Frontal cortex (tissue), 4 donors: ENCODE measurements at places on chromosomes 11 and 22.

DNA sequence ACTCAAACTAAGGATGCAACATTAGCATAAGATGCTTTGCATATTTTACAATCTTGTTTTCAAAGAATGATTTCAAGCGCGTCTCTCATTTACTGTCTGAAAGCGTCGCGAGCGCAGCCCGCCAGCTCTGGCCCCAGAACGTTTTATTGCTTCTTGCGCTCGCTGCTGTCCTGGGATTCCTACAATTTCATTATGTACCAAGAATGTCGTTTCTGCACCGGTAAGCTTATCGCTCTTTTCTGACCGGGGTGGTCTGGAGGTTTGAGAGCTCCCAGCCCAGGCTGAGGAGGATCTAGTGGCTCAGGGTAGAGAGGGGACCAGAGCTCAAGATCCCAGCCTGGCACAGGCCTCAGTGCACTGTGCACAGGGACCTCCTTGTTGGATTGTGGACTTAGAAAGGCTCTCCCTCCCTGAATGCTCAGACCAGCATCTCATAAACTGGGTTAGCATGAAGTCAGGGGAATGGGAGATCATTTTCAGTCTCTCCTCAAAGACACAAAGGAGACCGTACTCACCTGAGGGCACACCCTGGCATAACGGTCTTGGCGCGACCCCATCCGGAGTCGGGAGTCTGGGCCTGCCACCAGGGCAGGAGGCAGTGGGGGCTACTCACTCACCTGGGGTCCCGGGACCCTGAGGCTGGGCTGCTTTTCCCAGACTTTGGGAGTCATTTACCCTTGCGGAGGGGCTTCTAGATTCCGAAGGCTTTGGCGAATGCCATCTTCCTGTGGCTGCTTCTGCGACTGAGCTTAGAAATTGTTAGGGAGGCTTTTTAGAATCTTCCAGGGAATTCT, 817.4 kb downstream of the BRD1 start:
- DNase-seq: no peak

DNA sequence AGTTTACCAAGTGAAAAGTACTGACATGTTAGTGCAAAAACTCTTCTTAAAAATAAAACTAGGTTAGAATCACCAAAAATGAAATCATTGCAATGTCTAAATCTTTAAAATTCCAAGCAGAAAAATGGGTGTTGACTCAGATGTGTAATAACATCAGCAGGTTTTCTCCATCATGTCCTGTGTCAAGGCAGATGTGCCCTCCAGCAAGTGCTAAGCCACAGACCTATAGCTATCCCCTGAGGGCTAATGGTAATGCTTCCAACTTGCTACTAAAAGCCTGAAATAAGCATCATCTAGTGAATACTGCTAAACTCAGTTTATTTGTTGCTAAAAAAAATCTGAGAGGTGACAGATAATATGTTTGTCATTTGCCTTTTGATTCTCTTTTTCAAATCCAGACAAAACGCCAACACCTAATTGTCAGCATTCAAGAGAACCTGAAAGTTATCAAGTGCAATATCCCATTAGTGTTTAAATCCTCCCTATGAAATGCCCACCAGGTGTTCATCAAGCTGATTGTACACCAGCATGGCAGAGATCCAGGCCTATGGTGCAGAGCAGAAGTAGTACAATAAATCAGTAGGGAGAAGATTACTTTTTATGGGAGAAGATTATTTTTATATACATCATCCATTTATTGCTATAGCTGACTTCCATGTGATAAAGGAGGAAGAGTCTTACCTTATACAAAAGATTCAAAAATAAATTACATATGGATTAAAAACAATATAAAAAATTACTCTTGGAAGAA, 55.1 kb upstream of the SYT9 start:
- no peak for DNase-seq

DNA sequence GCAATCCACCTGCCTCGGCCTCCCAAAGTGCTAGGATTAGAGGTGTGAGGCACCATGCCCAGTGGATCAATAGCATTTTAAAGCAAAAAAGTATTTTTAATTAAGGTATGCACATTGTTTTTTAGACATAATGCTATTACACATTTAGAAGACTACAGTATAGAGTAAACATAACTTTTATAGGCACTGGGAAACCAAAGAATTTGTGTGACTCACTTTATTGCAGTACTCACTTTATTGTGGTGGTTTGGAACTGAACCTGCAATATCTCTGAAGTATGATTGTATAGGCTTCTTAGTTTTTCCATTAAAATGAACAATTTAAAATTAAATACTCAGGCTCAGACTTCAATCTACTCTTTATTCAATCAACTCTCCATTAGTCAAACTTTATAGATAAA, 17.5 kb upstream of the CD3E start:
- no peak for DNase-seq

GRCh38 chr11:86803136-86804045, 3.0 kb downstream of the PRSS23 start:
- no peak for DNase-seq

DNA sequence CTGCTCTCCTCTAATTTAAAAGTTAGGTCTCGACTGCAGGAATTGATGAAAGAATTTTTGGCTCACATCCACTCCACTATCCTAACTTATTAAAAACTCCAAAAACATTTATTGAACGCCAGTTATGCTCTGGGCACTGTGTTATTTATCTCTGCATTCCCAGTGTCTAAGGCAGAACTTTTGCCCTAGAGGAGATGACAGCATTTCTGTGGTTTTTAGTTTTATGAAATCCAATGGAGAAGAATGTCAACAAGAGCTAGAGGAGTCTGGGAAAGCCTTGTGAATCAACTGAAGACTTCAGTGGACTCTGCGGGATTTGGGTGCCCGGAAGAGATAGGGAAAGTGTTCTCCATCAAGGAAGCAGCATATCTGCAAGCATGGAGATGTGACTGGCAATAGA, 217.0 kb upstream of the PGR start:
- DNase-seq: no peak

DNA sequence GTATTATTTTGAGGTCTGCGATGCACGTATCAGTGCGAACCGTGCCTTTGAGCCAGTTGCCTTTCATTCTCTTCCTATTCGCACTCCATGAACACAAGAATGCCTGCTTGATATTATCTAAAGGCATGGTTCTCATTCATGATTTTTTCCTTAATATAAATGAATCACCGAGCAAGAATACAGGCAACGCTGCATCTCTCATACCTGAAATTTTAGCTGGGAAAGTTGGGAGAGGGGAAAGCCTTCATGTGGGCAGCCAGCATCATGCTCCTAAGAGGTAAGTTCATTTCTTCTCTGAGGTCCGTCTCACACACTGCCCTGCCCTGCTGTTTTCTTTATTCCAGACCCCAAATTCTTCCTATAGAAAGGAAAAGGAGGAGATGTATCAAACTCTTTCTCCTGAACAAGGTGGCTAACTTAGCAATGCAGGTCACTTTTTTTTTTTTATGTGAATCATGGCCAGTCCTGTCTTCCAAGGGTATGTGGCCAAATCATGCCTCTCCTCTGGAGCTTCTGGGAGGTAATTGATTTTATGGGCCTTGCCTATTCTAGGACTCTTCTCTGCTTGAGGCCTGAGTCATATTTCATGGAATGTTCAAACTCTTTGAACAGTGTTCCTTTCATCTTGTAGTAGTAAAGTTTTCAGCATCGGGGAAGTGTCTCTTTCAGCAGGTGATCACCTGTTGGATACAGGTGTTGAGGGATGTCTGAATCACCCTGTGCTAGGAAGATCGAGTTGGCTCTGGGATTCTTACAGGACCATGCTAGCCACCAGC, 3.2 kb downstream of the GLB1L2 start:
- no peak for DNase-seq

DNA sequence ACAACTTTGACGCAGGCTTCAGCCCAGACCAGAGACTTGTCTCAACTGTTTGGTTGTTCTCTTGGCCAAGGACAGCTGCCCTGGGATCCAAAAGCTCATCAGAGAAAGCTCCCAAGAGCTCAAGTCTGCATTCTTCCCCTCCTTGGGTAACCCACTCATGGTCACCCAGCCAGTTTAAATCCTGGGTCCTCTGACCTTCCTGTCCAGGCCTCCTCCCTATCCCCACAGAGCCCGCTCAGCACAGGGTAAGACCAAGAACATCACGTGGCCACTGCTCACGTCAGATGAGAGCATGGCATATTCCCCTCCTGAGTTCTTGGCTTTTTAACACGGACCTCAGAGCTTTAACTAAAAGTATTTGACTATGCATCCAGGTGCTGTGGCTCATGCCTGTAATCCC, 25.8 kb downstream of the TSKU start:
- no peak for DNase-seq

DNA sequence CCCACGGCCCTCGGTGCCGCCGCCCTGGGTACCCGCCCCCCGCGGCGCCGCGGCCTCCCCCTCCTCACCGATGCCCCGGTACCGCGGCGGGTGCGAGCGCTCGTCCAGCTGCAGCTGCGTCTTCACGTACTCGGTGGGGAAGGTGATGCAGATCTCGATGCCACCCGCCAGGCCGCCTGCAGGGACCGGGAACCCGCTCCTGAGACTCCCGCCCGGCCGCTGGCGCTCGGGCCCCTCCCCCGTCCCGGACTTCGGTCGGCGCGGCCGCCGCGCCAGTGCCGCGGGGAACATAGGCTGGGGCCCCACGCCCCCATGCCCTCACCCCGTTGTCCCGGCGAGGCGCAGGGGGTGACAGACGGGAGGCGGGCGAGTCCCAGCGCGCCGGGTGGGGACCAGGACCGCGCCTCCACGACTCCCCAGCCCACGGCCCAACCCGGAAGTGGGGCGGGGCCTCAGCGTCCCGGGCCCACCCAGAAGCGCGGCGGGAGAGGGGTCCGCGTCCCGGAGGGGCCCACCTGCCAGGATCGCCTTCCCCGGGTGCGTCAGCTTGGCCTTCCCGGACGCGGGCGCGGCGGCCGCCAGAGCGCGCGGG, 375 bp downstream of the SLC25A1 start:
- DNase-seq: peak; percentile 61

- DNase-seq: no peak
Measured at GRCh38 chr11:17840101-17840548, 105.5 kb downstream of the KCNC1 start.
